ENCODE measurements at places on chromosomes 1 and 21. TPM values are rescaled to one million over a fixed set of nuclear protein-coding genes. Genes with fewer than 3 reads are reported as not detected.

DNA sequence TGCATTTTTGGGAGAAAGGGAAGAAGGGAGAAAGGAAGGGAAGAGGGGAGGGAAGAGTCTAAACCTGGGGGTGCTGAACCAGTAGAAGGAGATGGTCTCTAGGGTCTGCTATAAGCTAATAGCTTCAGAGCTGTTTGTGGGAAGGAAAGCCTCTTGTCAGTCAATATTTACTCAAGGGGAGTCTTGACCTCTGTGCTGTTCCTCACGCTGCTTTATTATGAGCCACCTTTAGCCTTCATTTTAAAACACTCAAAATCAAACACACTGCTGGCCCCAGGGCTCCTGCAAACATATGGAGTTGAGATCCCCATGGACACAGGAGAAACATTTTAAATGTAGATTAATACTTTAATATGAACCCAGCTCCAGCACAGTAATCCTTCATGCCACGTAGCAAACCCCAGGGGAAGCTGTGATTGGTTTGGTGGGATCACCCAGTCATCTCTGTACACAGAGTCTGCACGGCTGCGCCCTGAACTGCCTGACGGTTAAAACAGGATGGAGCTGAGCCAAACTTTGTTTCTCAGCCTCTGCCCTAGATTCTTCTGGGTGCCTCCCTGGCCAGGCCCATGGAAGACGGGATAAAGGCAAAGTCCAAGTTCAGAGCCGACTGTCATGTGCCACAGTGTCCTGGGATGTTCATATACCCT, 40.2 kb upstream of the VWA5B1 start:
- DNase-seq, result peak; percentile 72

The TNNT2 gene
- total RNA-seq, result 4,623 TPM

- no peak for DNase-seq
These were observed 154.1 kb downstream of the CAMTA1 start for GRCh38 chr1:6939363-6939762.

- DNase-seq, result no peak
These were observed 25.3 kb upstream of the SYT6 start for GRCh38 chr1:114178936-114179335.

DNA sequence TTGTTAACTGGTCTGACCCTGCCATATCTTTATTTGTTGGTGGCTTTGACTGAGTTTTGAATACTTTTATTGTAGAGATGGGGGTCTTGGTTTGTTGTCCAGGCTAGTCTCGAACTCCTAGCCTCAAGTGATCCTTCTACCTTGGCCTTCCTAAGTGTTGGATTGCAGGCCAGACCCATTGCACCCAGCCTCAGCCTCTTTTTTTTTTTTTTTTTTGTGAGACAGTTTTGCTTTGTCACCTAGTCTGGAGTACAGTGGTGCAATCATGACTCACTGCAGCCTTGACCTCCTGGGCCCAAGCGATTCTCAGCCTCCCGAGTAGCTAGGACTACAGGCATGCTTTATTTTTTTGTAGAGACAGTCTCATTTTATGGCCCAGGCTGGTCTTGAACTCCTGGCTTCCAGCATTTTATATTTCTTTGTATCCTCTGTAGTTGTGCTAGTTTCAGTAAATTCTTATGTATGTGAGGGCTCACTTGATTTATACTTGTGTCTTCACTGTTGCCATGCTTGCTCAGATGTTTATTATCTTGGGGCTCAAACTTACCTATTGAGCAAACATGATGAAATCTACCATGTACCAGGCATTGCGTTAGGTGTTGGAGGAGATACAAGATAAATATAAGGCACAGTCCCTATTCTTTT, 24.1 kb downstream of the THRAP3 start:
- DNase-seq, result peak; percentile 91

Measured in cardiac muscle cell (in vitro differentiated cells and primary cell).